ENCODE measurements at places on chromosomes 11 and 22.

DNA sequence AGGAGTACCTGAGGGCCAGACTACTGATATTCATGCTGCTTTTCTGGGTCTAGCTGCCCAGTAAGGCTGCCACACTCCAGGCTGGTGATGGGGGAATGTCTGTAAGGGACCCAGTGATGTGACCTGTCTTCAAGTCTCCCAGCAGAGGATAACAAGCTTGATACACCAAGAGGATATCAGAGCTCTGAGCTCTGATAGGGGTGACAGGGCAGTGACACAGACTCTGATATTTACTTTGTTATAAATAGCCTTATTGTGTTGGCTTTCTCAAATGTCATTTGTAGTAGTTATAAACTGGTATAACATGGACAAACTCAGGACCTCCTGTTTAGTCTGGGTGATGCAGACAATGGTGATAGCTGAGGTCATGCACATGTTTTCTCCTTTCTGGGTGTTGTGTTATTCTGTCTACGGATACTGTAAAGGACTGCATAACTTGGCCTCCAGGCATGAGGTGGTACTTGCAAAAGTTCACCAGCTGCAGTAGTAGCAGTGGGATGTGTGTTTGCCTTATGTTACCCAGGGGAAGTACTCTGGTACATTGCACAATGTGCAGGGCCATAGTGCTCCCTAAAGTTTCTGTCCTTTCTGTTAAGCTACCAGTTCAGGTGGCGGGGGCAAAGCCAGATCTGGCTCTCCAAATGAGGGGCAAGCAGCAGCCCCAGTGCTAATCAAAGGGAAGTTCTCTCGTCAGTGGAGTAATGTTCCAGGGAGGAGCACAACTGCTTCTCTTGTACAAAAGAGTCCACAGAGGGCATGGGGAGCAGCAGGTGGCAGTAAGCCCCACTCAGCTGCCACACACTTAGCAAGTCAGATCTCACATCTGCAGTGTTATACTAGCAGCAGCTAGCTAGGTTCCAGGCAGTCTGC lies 812.2 kb downstream of the JRKL start:
- no peak for DNase-seq

GRCh38 chr11:95262994-95263765 lies 32.2 kb upstream of the SESN3 start:
- DNase-seq, result no peak

DNA sequence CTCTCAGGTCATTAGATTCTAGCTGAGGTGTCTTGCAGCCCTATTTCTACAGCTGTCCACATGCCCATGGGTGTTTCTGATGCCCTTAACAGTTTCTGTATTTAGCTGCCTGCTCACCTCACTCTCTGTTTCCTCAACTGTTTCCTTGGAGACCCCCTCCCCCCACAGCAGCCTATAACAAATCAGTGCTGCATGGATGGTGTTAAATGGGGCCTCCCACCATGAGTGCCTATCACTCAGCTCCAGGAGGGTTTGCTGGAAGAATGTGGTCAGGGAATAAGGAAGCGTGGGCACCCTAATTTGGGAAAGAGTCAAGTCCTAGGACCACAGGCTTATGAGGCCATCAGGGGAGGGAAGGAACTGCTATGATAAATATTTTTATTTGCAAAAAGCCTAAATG lies 8.6 kb downstream of the KLHL35 start:
- DNase-seq, result no peak

GRCh38 chr11:128874427-128874826 lies 7.3 kb upstream of the KCNJ1 start:
- no peak for DNase-seq

GRCh38 chr22:31829505-31829904 lies 75.7 kb downstream of the DEPDC5 start:
- DNase-seq, result no peak

DNA sequence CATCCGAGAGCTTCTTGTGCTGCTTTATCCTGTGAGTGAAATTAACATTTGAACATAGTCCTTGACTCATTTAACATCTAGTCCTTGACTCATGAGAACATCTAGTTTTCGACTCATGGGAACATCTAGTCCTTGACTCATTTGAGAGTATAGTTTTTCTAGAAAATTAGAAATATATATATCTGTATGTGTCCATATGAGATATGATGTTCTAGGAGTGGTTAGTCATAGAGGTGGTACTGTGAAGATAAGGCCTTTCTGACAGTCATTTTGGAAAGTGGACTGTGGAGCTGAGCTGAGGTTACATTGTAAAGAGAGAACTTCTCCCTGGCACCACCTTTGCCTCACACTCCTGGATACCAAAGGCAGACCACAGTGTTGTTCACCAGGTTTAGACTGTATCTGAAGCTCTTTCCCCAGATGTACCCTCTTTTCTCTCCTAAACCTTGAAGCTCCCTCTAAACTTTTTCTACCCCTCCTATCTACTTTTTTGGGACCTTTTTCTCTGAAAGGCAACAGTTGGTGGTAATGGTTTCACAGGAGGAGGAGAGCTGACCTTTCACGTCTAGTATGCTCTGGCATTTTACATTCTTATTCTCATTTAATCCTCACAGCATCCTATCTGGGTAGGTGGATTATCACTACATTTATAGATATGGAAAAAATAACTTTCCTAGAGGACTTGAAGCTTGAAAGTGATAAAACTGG lies 67.2 kb downstream of the PPP2R1B start:
- no peak for DNase-seq

DNA sequence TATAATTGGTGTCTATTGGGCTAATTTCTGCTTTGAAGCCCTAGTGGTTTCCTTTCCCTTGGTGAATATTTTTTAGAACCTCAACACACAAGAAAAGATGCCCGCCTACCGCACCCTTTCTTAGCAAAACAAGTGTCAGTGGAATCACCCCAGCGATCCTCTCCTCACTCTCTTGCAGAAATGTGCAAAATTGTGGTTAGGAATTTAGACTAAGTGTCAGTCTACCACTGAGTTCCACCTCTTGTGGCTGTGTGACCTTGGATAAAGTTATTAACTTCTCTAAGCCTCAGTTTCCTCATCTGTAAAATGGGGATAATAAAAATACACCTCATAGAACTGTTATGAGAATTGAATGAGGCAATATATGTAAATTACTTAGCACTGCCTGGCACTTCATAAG lies 5.3 kb upstream of the JAML start:
- no peak for DNase-seq

DNA sequence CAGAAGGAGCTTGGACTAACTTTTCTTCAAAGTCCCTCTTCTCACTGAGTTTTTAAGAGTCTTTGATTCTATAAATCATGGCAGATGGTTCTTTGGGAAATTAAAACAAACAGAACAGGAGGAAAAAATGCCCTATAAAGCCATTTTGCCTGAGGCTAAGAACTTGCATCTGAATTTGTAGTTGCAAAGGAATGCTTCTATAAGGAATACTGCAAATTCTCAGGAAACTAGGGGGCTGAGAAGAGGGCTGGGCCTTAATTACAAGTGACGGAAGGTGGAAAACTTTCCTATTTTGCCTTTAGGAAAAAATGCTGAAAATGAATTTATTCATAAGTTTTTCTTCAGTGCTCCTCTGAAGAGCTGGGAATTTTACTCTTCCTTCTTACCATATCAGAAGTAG lies 90.0 kb upstream of the NARS2 start:
- DNase-seq, result no peak

DNA sequence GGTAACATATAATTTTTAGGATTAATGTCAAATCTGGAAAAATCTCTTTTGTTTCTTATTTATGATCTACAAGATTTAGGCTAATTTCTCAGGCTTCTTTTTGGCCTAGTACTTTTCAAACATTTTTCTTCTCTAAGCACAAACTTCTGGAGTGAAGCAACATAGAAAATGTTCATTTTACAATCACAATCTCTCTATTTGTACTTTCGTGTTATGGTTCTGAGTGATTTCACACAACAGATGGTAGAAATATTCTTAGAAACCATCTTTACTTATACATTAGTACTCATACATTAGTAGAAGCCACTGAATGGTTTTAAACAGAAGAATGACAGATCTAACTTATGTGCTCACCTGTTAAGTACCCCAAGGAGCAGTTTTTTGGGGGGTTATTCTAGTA lies 106.3 kb upstream of the ANO3 start:
- no peak for DNase-seq

DNA sequence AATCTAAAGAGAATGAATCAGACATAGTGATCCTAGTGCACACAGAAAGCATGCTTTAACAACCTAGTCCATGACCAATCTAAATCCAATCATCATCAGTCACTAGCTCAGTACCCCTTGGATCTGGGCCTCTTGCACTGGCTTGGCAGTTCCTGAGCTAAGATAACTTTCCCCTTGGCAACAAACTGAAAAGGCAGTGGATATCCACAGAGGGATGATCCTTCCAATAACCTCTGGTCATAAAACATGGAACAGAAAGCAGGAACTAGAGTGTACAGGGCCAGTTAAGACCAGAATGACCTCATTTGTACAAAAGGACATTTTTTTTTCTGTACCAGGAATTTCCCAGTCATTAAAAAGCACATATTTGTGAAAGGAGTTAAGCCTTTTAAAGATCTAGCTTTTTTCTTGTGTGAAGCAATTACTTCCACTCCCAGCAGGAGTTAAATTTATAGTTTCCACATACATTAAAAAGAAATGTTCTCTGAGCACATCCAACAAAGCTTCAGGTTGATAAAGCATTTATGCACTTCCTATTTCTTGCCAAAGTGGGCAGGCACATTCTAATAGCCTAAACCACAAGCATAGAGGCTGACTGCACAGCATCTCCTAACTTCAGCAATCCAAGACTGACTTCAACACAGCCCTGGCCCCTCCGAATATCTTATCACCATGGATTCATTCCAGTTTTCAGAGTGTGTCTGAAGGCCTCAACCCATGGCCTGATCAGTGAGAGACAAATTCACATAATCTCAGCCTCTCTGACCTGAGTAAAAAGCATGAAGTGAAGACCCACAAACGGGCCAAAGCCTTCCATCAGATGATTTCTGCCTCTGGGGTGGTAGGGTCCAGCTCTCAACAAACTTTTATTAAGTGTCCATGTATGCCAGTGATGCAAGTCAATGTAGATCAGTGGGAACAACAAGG lies 29.9 kb downstream of the GUCY1A2 start:
- no peak for DNase-seq

GRCh38 chr11:113487622-113488021 lies 12.4 kb upstream of the DRD2 start:
- no peak for DNase-seq

DNA sequence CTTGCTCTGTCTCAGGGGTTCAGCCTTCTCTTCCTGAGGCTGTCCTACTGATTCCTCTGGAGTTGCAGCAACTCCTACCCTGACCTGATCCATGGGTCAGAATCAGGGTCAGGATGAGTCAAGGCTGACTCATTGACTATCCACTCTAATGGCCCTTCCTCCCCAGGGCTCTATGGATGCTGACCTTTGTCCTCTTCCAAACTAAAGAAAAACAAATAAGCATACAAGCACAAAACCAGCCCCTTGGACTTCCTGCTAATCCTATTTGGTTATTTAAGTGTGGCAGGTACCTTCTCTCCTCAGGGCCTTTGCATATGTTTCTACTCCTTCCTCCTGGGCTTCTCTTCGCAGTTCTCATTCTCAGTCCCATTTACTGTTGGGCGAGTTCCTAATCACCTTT lies 204.5 kb upstream of the NAV2 start:
- no peak for DNase-seq

- no peak for DNase-seq
These were observed 26.3 kb downstream of the STK33 start for GRCh38 chr11:8567602-8568198.

GRCh38 chr11:41982975-41983374 lies 523.5 kb upstream of the LRRC4C start:
- no peak for DNase-seq

- DNase-seq, result no peak
These were observed 75.4 kb downstream of the AASDHPPT start for GRCh38 chr11:106152824-106153223.

GRCh38 chr11:44313761-44314489 lies 4.0 kb upstream of the ALX4 start:
- DNase-seq, result no peak

- DNase-seq, result no peak
These were observed 162.4 kb upstream of the LMO1 start for GRCh38 chr11:8426076-8426475.

DNA sequence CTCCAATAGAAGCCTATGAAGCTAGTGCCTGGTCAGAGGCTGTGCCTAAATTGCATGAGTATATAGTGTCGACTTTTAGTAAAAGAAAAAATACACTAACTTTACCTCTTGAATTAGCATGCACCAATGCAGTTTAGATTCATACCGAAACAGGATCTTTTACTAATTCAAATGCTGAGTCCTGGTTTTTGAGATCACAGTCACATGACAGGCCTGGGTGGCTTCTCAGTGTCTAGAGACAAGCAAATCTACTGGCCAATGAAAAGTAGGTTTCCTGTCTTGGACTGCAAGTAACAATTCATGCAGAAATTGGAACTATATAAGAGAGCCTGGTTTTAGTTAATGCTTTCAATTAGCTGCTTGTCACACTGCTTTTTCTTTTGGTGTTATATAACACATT lies 7.2 kb downstream of the ARHGEF12 start:
- DNase-seq, result peak; percentile 23

GRCh38 chr11:101127699-101128570 lies 1.7 kb downstream of the PGR start:
- DNase-seq, result no peak

GRCh38 chr11:117855186-117855845 lies 21.1 kb downstream of the FXYD6 start:
- DNase-seq, result no peak

GRCh38 chr11:13680501-13681264 lies 12.2 kb downstream of the FAR1 start:
- DNase-seq, result no peak

Data from RPMI8226 (cell line).